ENCODE measurements at places on chromosomes 2 and 18.

GRCh38 chr18:49584394-49584793 is 22.5 kb downstream of the LIPG start:
- DNase-seq: no peak

DNA sequence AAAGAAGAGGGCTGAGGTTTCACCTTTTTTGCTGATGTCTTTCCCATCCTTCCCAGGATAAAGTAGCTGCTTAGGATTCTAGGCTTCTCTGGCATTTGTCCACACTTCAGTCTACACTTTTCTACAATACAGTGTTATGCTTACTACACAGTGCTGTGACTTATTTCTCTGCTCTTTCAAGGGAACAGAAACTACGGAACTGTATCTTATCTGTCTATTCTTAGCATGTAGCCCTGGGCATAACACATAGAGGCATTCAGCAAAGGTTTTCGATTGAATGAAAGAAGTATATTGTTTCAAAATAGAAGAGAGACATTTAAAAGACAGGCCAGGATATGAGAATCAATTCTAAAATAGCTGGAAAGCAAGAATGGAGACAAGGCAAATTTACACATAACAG is 110.9 kb downstream of the ARHGEF33 start:
- no peak for DNase-seq

GRCh38 chr2:237432484-237433092 is 18.6 kb upstream of the COL6A3 start:
- peak; percentile 45 for DNase-seq

- no peak for DNase-seq
These were observed 54.0 kb downstream of the COA5 start for GRCh38 chr2:98554116-98554861.

GRCh38 chr2:100628506-100628905 is 65.7 kb downstream of the PDCL3 start:
- no peak for DNase-seq

GRCh38 chr2:26561376-26561775 is 79.8 kb downstream of the CIB4 start:
- DNase-seq: no peak

- no peak for DNase-seq
These were observed 77.4 kb downstream of the MERTK start for GRCh38 chr2:111975819-111976218.

- peak; percentile 7 for DNase-seq
These were observed 298.8 kb downstream of the ZNF407 start for GRCh38 chr18:74896390-74896991.

DNA sequence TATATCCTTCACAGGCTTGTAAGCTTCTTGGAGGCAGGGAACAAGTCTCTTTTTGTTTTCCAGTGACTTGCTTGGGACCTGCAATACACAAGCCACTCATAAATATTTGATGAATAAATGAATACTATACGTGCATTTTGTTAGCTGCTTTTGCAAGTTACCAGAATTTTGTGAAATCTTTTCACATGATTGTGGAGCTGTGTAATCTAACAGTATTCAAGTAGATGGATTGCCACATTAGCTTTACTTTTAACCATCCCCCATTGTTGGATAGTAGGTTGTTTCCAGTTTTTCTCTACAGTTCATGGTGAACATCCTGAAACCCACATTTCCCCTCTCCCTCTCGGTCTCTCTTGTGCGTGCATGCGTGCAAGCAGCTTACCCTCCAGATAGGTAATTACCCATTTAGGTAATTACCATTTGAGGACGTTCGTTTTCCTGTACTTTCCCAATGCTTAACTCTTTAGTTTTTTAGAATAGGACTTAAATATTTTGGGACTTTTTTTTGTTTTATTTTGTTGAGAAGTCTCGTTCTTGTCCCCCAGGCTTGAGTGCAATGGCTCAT is 12.5 kb downstream of the ZNF407 start:
- no peak for DNase-seq

- no peak for DNase-seq
These were observed 988 bp upstream of the KANSL1L start for GRCh38 chr2:210172219-210172575.

DNA sequence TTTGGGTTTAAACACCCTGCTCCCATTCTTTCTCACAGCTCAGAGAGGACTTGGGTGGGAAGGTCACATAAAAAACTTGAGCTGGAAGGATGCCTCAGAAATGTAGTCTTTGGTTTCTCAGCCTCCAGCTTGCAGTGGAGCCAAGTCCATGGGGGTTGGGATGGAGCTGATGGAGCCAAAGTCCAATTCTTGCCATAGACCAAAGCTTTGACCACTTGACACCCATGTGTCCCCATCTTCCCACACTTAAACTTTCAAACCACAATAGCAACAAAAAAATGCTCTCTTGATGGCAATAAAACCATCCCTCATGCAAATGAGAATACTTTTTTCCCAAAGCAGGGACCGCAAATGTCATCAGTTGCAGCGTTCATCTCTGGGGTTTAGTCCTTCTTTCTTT is 14.7 kb upstream of the DAW1 start:
- DNase-seq: no peak

Data from T-helper 9 cell (primary cell).